ENCODE measurements at places on chromosomes 12 and 14.
A peak's percentile ranks its signal among the peaks of the same experiment; 100 is the strongest.

- no peak for DNase-seq
Measured at GRCh38 chr12:104411826-104412641, 44.7 kb upstream of the CHST11 start.

- no peak for DNase-seq
Measured at GRCh38 chr12:11635341-11635740, 14.1 kb upstream of the ETV6 start.

DNA sequence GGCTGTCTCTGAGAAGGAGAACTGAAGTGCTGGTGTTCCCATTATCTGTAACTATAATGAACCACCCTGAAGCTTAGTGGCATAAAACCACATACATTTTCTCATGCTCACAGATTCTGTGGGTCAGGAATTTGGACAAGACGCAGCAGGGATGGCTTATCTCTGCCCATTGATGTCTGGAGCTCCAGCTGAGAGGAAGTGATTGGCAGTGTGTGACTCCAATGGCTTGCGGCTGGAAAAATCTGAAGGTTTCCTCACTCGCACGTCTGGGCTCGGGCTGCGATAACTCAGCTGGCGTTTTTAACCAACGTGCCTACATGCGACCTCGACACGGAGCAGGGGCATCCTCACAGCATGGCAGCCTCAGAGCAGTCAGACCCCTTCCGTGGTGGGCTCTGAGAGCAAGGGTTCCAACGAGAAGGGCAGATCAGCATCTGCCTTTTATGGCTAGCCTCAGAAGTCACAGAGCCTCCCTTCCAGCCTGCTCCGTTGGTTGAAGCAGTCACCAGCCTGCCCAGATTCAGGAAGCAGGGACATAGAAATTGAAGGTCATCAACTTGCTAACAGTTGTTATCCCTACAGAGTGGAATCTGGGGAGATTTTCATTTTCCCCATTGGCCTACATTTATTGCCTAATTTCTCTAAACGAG, 143.3 kb upstream of the BCL2L14 start:
- DNase-seq, result no peak

DNA sequence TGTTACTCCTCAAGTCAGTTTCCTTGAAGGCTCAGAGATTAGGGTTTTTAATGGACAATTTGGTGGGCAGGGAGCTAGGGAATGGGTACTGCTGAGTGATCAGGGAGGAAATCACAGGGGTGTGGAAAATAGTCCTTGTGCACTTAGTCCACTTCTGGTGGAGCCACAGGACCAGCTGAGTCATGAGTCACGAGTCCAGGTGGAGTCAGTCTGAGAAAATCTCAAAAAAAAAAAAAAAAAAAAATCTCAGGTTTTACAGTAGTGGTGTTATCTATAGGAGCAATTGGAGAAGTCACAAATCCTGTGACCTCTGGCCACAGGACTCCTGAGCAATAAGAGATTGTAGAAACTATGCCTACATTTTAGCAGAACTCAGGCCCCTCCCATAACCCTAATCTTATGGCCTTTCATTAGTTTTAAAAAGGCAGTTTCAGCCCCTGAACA, 28.2 kb upstream of the AMN1 start:
- no peak for DNase-seq

GRCh38 chr12:123715195-123715594, 3.0 kb downstream of the ATP6V0A2 start:
- DNase-seq, result no peak

DNA sequence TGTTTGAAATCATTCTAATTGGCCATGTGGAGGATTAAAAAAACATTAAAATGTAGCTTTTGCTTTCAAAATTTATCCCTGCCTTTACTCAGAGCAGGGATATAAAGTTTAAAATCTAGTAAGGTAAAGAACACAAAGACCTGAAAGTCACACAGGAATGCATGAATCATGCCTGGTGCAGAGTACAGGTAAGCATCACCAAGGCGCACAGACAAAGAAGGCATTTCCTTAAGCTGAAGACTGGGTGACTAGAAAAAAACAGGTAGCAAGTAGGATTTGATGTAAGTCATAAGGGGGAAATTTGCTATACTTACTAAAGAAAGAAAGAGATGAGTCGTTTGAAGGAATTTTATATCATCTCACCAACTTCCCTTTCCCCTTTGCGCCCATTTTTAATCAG, 405.6 kb downstream of the GXYLT1 start:
- no peak for DNase-seq

DNA sequence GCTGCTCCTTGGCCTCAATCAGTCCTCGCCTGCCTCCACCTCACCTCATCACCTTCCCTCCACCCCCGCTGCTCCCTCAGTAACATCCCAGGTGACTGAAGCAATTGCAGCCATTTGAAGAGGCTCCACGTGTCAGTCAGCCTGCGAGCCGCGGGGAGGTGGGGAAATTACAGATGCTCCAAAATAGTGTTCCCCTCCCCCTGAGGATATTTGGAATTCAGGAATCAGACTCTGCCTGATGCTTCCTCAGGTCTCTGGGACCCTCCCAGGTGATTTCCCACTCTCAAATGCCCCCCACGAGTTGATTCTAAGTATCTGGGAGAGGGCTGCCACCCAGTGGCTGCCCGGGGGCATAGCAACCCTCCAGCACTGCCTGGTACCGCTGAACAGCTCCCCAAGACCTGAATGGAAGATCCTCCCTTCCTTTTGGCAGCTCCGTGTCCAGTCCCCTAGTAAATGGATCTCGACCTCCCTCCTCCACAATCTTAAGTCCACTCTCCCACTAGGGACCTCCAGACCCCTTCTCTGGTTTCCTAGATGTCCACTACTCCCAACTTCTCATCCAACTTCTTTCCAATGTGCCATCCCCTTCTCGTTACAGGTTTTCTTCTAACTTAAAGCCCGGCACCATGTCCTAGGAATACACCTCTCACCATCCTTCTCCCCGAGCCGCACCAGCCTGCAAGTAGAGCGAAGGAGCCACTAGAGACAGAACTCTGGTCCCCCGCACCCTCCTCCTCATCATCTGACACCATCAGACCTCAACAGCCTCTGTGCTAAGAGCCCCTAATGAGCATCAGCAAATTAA, 1.4 kb upstream of the ASIC1 start:
- peak; percentile 57 for DNase-seq

- no peak for DNase-seq
Measured at GRCh38 chr14:99968941-99969340, 96.3 kb upstream of the EVL start.

DNA sequence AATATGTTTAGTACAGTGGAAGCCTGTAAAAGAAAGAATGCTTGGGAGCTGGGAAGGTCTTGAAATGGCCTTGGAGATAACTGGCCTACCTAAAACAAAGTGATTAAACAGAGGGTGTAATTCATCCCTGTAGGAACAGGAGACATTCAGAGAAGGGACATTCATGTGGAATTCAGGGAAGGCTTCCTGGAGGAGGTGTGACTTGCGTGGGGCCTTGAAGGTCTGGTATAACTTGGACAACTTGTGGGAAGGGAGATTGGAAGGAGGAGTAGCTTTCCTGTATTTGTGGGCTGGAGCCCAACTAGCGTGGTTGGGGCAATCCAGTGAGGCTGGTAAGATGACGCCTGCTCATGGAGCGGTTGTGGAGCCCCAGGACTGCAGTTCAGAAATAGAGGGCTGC, 156.4 kb downstream of the AACS start:
- DNase-seq, result no peak

DNA sequence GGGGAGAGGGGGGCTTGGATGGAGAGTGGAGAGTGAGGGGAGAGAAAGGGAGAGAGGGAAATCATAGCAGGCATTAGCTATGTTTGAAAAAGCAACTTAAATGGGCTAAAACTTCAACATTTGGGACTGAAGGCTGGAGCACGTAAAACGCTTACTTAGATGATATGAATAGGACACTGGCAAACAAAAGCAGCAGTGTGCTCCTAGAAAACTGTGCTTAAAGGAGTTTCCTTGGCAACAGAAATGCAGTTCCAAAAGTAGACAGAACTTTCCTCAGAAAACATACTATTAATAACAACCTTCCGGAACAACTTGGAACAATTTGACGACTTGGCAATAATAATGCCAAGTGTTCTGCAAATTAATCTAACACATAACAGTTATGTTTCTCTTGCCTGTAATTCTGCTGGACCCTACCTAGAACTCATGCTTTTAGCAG, 235.5 kb upstream of the NPAS3 start:
- DNase-seq, result no peak

DNA sequence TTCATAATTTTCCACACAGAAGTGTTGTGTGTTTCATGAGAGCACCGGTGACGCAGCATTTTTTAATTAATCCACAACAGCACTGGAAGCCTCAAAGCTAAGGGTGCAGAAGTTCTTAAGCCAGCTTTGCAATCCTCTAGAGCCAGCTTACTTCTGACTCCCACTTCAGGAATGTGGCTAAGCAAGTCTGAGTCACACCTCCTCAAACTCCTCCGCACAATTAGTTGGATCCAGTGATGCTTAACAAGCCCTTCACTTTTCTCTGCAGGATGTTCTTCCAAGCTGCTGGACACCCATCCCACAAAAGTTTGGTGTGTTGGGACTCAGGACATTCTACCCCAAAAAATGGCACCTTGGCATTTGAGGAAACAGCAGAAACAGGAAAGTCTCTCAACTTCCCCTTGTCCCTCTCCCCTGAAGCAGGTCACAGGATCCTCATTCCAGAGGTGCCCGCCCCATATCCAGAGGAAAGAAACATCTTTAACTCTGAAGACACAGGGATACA, 210.0 kb downstream of the PPM1H start:
- no peak for DNase-seq

GRCh38 chr12:128823216-128823915, 392 bp downstream of the SLC15A4 start:
- peak; percentile 48 for DNase-seq

GRCh38 chr12:114368685-114369452, 37.1 kb downstream of the TBX5 start:
- no peak for DNase-seq

All from liver (tissue), 10 donors.